ENCODE measurements at places on chromosomes 12 and 14.
A peak's percentile ranks its signal among the peaks of the same experiment; 100 is the strongest.

DNA sequence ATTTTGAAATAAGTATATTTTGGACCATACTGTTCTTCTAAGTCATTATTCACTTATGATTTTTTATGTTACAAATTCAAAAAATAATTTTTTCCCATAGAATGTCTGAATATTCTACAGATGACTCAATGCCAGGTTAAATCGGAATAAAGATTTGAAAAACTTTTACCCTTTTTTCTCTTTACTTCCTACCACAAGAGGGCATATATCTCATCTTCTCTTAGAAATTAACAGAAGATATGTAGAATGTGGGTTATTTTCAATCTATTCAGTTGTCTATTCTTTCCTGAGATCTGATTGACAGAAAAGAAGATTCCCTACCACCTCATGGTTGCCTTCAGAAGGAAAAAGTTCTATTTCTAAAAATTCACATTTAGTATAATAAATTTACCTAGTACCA is 53.0 kb upstream of the KITLG start:
- no peak for DNase-seq

- no peak for DNase-seq
These were observed 202.6 kb upstream of the LRFN5 start for GRCh38 chr14:41404126-41404525.

GRCh38 chr12:68263366-68263765 is 10.0 kb upstream of the IL22 start:
- no peak for DNase-seq

DNA sequence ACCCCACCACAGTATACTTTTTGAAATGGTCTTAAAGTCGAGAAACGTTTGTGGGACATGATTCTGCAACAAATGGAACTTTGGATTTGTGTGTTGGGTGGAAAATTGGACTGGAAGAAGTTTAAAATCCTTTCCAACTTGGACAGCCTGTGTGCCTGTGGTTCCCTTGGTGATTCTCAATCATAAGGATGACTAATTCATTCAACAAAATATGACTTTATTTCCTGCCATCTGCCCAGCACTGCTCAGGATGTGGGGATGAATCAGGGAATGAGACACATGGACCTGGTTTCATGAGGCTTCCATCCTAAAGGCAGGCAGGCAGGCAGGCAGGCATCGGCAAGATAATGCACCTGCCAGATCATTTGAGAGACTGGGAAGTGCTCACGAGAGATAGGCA is 57.3 kb upstream of the TMEM132D start:
- DNase-seq, result no peak

GRCh38 chr12:117092886-117093285 is 6.3 kb downstream of the TESC start:
- DNase-seq, result no peak

GRCh38 chr12:77087427-77087826 is 22.1 kb upstream of the E2F7 start:
- DNase-seq, result peak; percentile 43

- DNase-seq, result no peak
These were observed 15.1 kb downstream of the RNF41 start for GRCh38 chr12:56206452-56207166.

- DNase-seq, result no peak
These were observed 667.2 kb downstream of the GALC start for GRCh38 chr14:87325741-87326140.

GRCh38 chr12:96687719-96688118 is 198.3 kb downstream of the CFAP54 start:
- DNase-seq, result no peak

DNA sequence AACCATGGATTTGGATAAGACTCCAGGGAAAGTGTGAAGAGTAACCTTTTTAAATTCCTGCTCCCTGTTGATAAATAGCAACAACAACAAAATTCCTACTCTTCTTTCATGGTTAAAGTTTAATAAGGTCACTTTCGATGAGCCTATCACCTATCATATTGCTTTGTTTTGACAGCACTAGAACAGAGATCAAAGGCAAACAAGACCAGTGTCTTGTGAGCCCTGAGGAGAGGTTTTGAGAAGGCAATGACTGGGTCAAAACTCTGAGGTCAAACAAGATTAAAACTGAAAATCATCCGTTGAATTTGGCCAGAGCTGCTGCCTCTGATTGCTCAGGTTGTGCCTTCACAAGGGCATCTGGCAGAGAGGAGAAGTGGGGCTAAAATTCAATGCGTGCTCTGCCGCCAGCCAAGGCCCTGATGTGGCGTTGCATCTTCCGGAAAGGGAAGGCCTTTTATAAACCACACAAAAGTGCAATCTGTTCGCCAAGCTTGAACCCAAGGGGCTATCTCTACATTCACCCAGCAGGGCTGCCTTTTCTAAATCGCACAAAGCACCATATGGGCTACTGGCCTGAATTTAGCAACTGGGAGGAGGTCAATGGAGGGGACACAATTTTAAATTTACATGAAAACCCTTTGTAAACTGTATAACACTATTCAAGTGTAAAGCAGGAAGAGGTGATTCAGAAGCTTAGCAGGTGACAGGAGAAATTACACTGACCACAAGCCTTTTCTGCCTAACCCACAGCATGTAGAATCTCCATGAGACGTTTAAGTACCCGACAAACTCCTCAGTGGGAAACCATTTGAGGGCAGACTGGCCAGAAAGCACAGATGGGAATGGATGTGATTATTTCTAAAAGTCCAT is 140.8 kb downstream of the DAD1 start:
- no peak for DNase-seq

DNA sequence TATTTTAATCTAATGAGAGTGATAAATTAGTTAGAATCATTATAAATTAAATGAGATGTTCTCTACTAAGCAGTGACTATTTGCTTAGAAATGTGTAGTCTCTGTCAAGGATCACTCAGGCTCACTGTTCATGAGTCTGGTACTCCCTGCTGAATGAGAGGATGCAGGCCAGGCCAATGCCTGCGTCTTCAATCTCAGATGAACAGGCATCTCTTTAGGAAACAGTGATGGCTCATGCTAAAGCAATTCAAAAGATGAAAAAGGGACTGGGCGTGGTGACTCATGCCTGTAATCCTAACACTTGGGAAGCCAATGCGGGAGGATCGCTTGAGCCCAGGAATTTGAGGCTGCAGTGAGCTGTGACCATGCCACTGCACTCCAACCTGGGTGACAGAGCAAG is 106.8 kb downstream of the ZFC3H1 start:
- DNase-seq, result peak; percentile 77

DNA sequence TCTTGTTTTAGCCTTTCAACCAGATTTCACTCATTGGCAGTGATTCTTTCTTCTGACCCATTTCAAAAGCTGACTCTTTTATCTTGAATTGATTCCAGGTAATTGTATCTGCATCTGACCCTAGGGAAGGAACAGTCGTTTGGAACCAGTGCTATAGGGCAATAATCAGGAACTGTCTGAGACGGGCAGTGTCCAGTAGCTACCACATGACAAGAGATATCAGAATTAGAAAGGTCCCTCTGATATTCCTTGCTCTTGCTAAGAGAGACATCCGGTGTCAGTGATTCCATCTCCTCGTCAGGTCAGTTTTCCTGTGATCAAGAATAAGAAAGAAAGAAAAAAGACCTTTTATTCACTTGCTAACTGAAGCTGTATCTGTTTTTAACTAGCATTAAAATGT is 47.8 kb upstream of the PDE3A start:
- DNase-seq, result no peak

DNA sequence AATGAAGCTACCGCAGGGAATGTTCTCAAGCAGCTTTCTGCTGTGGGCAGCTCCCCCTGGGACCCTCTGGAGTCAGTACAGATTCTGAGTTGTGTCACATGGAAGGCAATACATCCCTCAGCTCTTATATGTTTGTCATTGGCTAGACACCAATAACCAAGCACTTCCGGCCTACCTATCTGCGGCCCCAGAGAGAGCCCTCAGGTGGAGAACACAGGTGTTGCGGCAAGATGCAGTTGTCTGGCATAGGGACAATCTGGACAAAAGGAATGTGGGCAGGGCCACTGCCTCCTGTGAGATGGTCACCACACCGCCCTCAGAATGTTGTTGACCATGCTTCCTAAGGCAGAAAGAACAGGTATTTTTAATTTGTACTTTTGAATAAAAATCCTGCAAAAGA is 118.7 kb downstream of the BRMS1L start:
- no peak for DNase-seq

DNA sequence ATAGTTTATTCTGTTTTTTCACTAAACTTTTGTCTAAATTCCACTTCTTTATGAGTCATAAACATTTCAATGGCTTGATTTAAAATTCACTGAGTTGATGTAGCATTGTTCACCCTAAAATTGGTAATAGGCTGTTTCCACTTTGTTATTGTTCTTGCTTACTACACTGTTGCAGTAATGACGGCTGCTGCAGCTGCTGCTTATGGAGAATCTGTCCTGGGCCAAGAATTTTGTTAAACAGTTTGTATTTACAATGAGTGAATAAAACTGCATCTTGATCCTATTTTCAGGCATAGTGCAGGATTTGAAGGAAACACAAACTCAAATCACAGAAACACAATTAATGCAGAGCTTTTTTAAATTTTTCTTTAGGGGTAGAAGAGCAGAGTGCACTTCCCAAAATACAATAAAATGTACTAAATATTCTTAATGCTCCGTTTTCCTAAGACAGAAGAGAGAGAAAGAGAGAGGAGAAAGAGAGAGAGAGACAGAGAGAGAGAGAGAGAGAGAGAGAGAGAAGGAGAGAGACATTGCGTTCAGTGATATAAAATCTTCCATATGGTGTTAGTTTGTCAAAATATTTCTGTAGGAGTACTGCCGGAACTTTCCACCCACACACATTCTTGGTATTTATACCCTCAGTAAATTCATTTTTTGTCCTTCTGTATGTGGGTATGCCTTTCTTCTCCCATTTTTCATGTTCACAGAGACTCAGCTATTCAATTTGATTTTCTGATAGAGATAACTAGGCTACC is 266.4 kb downstream of the LRFN5 start:
- no peak for DNase-seq

DNA sequence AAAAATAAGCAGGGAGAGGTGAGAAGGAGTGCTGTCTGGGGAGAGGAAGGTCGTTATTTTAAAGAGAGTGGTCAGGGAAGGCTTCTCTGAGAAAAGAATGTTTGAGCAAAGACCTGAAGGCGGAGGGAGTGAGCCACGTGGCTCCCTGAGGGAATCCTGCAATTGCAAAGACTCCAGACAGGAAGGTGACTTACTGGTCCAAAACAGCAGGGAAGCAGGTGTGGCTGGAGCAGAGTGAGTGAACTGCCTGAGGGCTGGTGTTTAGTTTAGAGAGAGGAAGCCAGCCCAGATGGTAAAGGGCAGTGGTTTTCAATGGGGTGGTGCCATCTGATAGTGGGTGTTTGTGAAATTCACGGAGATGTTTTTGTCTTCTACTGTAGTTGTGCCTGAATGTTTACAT is 58.8 kb upstream of the LTA4H start:
- no peak for DNase-seq

DNA sequence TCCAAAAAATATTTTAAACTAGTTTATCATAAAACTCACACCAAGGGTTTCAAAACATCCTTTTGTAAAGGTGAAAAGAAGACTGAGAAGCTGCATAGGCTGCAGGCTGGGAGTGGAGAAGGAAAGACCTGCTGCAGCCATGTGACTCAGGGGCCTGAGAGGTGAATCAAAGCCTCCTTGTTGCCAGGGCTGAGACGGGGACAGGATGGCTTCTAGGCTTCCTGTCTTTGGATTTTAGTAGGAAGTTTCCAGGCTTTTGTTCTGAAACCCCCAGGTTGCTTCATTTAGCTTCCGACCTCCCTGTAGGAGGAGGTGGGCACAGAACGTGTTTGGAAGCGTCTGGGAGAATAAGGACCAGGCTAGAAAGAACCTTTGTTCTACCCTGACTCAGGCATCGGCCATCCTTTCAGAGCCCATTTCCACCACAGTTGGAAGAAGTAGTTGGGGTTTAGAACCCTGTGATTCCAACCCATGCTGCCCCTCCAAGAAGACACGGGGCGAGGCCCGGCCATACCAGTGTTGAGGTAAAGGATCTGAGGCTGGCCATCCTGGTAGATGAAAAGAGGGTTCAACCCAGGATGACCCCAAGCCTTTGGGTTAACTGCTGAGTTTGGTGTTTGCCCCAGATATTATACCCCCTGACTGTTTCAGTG is 122.4 kb downstream of the SLC25A47 start:
- no peak for DNase-seq

DNA sequence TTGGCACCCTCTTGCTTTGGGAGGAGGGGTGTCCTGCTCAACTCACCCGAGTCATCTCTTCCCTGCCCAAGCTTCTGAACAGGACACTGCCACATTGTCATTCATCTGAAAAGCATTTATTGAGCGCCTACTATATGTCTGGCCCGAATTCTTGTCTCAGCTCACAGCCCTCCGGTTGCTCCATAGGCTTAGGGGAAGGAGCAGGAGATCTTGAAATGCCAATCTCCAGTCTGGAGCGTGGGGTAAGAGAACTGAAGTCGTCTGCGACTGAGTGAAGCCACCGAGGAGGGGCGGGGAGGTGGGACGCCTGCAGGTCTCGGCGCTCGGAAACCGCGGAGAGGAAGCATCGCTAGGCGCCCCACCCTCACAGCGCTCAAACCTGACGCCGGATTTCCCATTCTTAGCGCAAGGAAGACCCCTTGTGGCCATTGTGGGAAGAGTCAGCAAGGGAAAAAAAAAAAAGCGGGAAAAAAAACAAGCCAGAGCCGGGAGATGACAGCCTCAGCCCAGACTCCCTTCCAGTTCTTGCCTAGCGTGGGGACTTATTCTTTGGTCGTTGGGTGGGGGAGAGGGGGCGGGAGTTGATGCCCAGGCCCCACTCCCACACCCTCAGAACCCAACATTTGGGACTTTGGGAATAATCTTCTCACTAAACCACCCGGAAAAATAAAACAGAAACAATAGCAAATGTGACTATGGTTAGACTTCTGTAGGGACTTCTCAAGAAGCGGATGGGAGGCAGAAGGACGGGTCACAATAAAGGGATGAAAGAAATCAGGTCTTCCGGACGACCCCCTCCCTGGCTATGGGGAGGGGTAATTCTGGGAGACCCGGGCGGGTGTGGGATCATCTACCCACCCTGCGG is 28.2 kb upstream of the SMUG1 start:
- peak; percentile 75 for DNase-seq

- peak; percentile 49 for DNase-seq
These were observed 662 bp upstream of the NELL2 start for GRCh38 chr12:44876544-44877410.

DNA sequence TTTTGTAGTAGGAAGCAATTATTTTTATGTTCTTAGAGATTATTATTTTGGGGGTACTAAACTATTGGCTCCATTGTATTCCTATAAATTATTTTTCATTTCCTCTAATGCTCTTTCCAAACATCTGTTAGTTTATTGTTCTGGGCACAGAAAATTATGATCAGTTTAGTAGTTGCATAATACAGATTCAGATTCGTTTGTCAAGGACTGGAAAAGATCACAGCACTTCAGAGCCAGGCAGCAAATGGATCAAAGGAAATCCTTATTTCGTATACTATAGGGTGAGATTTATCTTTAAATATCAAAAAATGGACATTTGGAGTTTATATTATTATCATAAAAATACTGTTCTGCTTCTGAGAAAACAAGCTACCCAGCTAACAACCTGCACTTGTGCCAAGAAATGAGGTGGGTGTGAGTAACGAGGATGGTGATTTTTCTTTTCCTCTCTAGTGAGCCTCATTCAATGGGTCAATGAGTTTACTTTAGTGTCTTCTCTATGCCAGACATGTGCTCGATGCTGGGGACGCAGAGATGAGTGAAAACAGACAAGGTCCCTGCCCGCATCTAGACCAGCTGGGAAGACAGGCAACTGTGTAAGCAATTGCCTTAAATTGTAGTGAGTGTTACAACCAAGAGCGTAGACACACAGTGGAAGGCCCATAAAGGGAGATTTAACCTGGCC is 208.6 kb upstream of the PLXNC1 start:
- DNase-seq, result no peak

GRCh38 chr12:101277443-101277842 is 2.5 kb upstream of the UTP20 start:
- no peak for DNase-seq

Measured in AG08396 (cell line).